ENCODE measurements at places on chromosomes 4 and X.

GRCh38 chr4:2303121-2303685 is 41.3 kb upstream of the MXD4 start:
- no peak for DNase-seq

- no peak for DNase-seq
Observed at GRCh38 chrX:119190091-119190681, 45.9 kb upstream of the PGRMC1 start.

DNA sequence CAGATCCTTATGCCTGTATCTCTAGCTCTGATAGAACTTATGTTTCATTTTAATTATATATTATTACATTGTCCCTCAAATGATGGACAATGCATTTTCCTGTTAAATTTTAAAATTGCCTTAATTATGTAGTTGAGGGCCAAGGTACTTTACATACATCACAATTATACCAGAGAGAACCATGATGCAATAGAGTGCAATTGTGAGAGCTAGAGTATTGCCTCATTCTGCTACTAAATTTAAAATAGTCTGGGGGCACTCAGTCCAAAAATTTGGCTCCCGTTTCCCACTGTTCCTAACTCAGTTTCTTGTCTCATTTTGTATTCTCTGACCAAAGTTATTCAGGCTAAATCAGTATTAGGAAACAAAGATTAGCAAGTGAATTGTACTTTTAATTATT is 378.5 kb upstream of the ZFP42 start:
- DNase-seq = no peak

DNA sequence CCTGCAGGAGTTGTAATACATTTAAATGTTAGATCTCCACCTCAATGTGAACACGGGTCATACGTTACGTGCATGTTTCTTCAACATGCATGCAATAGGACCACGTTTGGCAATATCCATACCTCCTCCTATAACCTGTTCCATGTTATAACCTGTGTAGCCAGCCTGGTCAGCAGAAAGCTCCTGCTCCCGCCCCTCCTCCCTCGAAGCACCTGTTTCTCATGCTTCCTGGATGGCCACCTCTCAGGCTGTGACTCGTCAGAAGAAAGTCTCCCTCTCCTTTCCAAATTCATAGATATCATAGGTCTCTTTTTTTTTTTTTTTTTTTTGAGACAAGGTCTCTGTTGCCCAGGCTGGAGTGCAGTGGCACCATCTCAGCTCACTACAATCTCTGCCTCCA is 96.5 kb downstream of the HMX1 start:
- no peak for DNase-seq

GRCh38 chr4:141462361-141462760 is 174.0 kb upstream of the IL15 start:
- no peak for DNase-seq

DNA sequence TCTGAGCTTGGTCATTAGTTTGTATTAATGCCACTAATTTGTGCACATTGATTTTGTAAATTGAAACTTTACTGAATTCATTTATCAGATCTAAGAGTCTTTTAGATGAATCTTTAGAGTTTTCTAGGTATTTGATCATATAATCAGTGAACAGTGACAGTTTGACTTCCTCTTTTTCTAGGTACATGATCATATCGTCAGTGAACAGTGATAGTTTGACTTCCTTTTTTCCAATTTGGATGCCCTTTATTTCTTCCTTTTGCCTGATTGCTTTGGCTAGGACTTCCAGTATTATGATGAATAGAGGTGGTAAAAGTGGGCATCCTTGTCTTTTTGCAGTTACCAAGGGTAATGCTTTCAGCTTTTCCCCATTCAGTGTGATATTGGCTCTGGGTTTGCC is 421.4 kb upstream of the CPXCR1 start:
- DNase-seq = no peak

- DNase-seq = no peak
Observed at GRCh38 chrX:54076903-54077302, 32.6 kb upstream of the PHF8 start.

GRCh38 chr4:177566691-177567090 is 124.5 kb upstream of the AGA start:
- DNase-seq = no peak

- DNase-seq = no peak
Observed at GRCh38 chr4:100519205-100519604, 1.4 kb upstream of the EMCN start.

DNA sequence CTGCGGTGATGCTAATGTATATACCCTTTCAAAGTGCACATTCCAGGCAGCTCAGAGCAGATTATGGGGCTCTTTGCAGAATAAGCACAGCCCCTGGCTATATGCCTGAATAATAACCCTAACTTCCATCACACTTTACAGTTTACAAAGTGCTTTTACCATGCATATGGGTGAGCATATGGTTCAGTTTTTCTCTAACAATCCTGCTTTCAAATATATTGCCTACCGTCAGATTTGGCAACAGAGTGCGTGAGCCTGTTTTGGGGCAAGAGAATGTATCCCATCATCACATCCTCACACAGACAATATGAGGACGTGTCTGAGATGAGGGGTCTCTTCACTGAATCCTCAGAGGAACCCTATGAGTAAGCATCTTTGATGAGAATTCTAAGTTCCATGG is 162.8 kb upstream of the VCX start:
- DNase-seq = no peak

GRCh38 chr4:156537286-156537685 is 434.3 kb downstream of the PDGFC start:
- DNase-seq = no peak

DNA sequence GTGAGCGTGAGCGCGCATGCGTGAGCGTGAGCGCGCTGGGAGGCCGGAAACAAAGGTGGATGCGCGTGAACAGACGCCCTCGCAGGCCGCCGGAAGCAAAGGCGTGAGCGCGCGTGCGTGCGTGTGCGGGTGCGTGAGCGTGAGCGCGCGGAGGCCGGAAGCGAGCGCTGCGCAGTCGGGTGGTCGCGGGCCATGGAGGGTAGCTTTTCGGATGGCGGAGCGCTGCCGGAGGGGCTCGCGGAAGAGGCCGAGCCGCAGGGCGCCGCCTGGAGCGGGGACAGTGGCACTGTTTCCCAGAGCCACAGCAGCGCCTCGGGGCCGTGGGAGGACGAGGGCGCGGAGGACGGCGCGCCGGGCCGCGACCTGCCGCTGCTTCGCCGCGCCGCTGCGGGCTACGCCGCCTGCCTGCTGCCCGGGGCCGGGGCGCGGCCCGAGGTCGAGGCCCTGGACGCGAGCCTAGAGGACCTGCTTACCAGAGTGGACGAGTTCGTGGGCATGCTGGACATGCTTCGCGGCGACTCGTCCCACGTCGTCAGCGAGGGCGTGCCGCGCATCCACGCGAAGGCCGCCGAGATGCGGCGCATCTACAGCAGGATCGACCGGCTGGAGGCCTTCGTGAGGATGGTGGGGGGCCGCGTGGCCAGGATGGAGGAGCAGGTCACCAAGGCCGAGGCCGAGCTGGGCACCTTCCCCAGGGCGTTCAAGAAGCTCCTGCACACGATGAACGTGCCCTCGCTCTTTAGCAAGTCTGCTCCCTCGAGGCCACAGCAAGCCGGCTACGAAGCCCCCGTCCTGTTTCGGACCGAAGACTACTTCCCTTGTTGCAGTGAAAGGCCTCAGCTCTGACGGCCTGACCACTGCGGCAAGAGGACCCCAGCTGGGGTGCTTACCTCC is at the start of gene BLOC1S4:
Gene BLOC1S4 (plus strand): TSS at position 157 of the 894 bp plus-strand sequence. CDS start 36 bp downstream, at position 193.
- DNase-seq = peak; percentile 84

DNA sequence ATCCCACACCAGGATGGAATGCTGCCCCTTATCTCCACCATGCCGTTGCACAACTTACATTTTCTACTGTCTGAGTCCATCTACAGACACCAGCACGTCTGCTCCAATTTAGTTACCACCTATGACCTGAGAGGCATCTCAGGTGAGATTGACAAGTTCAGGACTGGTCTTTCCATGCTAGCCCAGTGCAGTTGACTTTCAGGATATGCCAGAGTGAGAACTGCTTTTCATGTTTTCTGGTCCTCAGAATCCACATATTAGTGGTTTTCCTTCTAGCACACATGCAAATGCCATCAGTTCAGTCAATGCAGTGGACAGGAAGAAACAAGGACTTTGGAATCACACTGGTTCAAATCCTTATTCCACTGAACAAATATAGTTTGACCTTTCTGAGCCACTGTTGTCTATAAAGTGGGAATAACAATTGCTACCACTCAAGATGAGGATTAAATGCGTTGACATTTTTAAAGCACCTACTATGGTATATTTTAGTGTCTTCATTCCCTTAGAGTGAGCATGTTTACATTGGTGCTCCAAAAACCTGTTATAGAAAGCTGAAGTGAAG is 38.1 kb upstream of the ANXA3 start:
- DNase-seq = no peak

DNA sequence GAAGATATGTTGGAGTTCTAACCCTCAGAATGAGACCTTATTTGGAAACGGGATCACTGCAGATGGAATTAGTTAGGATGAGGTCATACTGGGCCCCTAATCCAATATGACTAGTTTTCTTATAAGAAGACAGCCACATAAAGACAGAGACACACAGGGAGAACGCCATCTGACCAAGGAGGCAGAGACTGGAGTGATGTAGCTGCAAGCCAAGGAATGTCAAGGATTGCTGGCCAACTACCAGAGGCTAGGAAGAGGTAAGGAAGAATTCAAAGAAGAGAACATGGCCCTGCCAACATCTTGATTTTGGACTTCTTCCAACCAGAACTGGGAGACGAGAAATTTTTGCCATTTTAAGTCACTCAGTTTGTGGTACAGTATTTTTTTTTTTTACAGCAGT is 152.8 kb upstream of the DIPK2B start:
- no peak for DNase-seq

GRCh38 chr4:128858879-128859671 is 49.6 kb downstream of the JADE1 start:
- no peak for DNase-seq

DNA sequence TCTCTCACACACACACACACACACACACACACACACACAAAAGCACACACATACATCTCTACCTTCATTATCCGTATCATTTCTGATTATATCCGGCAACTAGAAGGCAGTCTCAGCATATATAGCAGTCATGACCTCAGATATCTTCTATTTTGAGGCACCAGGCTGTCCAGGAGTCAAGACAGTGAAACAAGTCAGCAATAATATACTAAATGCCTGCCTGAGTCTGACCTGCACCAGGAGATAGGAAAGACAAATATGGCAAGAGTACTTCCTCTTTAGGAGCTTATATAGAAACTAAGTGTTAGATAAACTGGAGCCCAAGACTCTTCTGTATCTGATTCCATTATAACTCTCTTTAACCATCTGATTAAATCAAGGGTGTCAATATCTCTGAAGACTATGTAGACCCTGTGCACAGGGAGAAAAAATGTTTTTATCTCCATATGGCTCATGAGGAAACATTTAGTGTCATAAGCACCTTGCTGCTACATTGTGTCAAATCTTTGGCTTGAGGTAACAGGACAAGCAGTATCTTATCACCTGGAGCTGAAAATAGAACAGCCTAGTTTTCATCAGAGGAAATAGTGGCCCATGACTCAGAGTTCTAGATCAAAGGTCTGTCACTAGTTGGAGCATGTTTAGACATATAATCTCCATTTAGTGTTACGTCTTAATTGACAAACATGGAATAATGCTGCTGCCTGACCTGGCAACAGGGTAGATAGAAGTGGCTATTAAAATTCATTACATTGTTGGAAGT is 27.0 kb upstream of the FAM47B start:
- no peak for DNase-seq

Data from left renal pelvis (tissue), 4 donors.